Fibroblast of villous mesenchyme (primary cell): ENCODE measurements at places on chromosomes 7 and 10. TPM values are rescaled to one million over a fixed set of nuclear protein-coding genes. Genes with fewer than 3 reads are reported as not detected.

The TRUB1 gene
- total RNA-seq = 24.8 and 42.3 TPM in 2 replicates

The SPDYE6 gene
- total RNA-seq = not detected in 2 replicates

The DKK1 gene
- 84.4 and 138 TPM in 2 replicates for total RNA-seq

The HOXA3 gene
- 9.3 and 11.7 TPM in 2 replicates for total RNA-seq

The ODAD2 gene
- 3.2 and 4.3 TPM in 2 replicates for total RNA-seq

The NODAL gene
- total RNA-seq = not detected in 2 replicates

The CACNB2 gene
- under 0.01 and 1.3 TPM in 2 replicates for total RNA-seq

The PRKCQ gene
- under 0.01 TPM in 2 replicates for total RNA-seq

The TAS2R41 gene
- not detected in 2 replicates for total RNA-seq

The SLC26A4 gene
- total RNA-seq = under 0.01 and 0.32 TPM in 2 replicates
